ENCODE measurements at places on chromosomes 12 and 14.

DNA sequence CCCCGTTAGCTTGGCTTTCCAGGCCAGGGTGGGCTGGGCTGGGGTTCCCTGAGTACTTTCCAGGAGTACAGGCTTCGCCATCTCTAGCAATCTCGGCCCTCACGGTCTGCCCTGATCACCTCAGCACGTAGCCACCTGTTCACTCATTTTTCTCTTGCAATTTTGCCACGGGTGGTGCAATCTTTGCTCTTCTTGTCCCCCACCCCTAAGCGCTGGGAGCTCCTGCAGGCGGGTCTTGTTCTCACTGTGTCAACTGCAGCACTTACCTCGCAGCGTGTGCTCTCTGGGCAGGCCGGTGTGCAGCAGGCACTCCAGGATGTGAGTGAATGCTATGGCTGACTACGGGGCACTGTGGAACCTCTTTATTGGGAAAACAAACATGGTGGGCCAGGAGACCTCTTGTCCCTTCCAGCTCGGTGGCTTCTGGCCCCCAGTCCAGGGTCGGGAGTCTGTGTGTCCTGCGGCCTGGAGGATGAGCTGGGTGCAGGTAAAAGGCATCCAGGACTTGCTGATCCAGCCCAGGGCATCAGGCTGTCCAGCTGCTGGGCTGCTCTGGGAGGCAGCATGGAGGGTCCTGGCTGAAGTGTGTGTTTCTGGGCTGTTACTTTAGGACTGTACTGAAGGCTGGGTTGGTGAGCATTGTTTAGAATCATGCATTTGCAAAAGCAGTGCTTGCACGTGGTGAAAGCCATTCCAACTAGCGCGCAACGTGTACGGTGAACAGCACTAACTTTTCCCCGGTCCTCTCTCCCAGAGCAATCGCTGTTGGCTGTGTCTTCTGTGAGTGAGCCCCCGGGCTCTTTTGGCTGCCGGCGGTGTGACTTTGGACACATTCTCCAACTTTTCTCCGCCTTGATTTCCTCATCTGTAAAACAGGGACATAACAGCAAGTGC, 1.5 kb upstream of the ULK1 start:
- H3K4me1 ChIP-seq, result peaks cover 10% of the 10 kb centered on the region
- H3K4me3 ChIP-seq, result no peak overlapping the region
- no peaks in the 10 kb centered on the region for H3K36me3 ChIP-seq
- DNase-seq, result no peak
- no peaks in the 10 kb centered on the region for H3K27me3 ChIP-seq
- no peak overlapping the region for H3K27ac ChIP-seq

GRCh38 chr12:49503674-49504180, 35.1 kb upstream of the KCNH3 start:
- H3K4me1 ChIP-seq, result peaks cover 8% of the 10 kb centered on the region
- H3K27me3 ChIP-seq, result no peaks in the 10 kb centered on the region
- no peak overlapping the region for H3K4me3 ChIP-seq
- no peak for DNase-seq
- peaks cover 5% of the 10 kb centered on the region for H3K36me3 ChIP-seq
- H3K27ac ChIP-seq, result no peak overlapping the region

DNA sequence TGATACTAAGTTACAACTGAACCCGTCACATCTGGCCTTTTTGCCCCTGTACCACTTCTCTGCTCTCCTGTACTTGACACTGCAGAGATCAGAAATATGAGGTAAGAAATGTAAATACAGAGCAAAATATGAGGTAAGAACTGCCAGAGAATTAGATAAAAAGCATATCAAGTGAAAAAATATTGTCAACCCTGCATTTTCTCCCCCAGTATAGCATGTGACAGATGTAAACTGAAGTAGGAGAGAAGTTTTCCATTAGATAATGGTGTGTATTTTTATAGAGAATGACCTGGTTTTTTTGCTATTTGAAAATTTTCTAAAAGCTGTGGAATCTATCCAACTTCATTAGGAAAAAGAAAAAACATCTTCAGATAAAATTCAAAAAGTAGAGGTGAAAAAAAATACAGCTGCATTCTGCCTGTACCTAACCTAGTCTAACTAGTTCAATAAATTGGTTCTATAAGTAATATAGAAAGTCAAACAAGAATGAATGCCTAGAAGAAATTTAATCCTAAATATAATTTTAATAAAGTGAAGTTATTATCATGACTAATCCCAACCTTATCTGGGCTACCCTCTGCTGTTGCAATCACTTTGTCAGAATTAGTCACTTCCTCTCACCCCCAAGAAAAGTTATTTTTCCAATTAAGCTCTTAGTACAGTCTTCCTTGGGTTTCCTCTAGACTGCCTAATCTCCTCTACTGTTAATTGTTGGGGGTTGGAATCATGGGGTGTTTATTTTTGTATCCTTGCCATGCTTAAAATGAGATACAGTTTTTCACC, 210.0 kb downstream of the RASSF9 start:
- no peaks in the 10 kb centered on the region for H3K36me3 ChIP-seq
- H3K27me3 ChIP-seq, result no peaks in the 10 kb centered on the region
- H3K27ac ChIP-seq, result no peak overlapping the region

DNA sequence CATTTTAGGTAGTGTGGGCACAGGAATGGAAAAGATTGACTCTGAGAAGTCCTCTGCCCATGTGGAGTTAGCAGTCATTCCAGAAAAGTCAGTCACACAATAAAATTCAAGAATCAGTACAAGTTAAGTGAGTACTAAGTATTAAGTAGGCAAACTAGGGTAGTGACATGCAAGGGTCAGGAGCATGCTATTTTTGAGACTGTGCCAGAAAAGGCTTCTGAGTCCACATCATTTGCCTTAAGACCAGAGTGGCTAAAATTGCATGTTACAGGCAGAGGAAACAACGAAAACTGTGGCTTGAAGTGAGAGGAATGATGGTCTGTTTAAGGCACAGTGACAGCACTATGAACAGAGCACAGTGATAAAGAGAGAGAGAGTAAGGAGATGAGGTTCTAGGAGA, 108.9 kb downstream of the SLC6A15 start:
- no peaks in the 10 kb centered on the region for H3K36me3 ChIP-seq
- no peaks in the 10 kb centered on the region for H3K27me3 ChIP-seq
- H3K4me3 ChIP-seq, result no peak overlapping the region
- no peak for DNase-seq
- no peaks in the 10 kb centered on the region for H3K4me1 ChIP-seq

- no peak overlapping the region for H3K4me3 ChIP-seq
- H3K4me1 ChIP-seq, result no peaks in the 10 kb centered on the region
- no peak for DNase-seq
Measured at GRCh38 chr12:74381958-74382357, 155.7 kb upstream of the ATXN7L3B start.

- peaks cover 21% of the 10 kb centered on the region for H3K4me1 ChIP-seq
- no peak for DNase-seq
- H3K36me3 ChIP-seq, result no peaks in the 10 kb centered on the region
- no peak overlapping the region for H3K27ac ChIP-seq
Measured at GRCh38 chr12:123441523-123442164, 5.2 kb upstream of the RILPL2 start.

- peaks cover 2% of the 10 kb centered on the region for H3K27me3 ChIP-seq
- DNase-seq, result no peak
- H3K4me3 ChIP-seq, result peak overlapping the region; percentile 91
- peaks cover 66% of the 10 kb centered on the region for H3K4me1 ChIP-seq
- peaks cover 12% of the 10 kb centered on the region for H3K36me3 ChIP-seq
Measured at GRCh38 chr14:71322655-71323250, 415.5 kb downstream of the PCNX1 start.

- H3K4me1 ChIP-seq, result peaks cover 14% of the 10 kb centered on the region
- H3K27me3 ChIP-seq, result peaks cover 2% of the 10 kb centered on the region
- H3K27ac ChIP-seq, result no peak overlapping the region
- peaks cover 2% of the 10 kb centered on the region for H3K36me3 ChIP-seq
- no peak for DNase-seq
- no peak overlapping the region for H3K4me3 ChIP-seq
Measured at GRCh38 chr12:67795236-67795635, 146.7 kb downstream of the DYRK2 start.

DNA sequence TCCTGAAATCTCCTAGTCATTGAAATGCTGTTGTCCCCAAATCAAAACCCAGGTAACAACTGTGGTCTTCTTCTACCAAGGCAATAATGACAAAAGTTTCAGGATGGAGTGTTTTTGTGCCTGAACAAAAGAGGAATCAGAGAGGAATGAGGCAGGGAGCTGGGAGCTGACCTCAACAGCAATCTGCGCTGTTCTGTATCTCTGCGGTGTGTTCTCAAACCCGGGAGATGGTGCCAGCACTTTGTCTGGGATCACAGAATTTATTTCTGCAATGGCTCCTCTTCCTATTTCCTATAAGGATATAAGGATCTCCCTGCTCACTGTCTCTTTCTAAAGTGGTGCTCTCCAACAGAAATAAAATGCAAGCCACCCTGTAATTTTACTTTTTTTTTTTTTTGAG, 449 bp upstream of the GLT8D2 start:
- no peak for DNase-seq
- peak overlapping the region; percentile 55 for H3K4me3 ChIP-seq
- peaks cover 8% of the 10 kb centered on the region for H3K4me1 ChIP-seq
- H3K27me3 ChIP-seq, result peaks cover 48% of the 10 kb centered on the region
- no peaks in the 10 kb centered on the region for H3K36me3 ChIP-seq

- no peak overlapping the region for H3K27ac ChIP-seq
- no peaks in the 10 kb centered on the region for H3K27me3 ChIP-seq
- H3K4me1 ChIP-seq, result no peaks in the 10 kb centered on the region
Measured at GRCh38 chr12:79397609-79398008, 293.2 kb downstream of the PAWR start.

- peaks cover 4% of the 10 kb centered on the region for H3K27me3 ChIP-seq
- no peak overlapping the region for H3K27ac ChIP-seq
- peak; percentile 38 for DNase-seq
Measured at GRCh38 chr12:108495054-108495453, 20.0 kb upstream of the FICD start.

DNA sequence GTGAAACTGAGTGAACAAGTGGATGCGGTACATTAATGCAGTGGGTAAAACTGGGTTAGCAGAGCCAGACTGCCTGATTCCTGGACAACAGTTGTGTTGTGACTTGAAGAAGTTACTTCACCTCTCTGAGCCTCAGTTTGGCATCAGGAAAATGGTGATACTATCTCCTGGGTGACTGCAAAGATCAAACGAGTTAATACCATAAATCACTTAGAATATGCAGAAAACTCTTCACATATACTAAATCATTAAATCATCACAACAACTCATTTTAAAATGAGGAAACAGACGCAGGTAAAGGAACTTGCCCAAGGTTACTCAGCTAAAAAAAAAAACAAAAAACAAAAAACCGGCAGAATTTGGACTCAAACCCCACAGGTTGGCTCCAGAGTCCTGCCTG, 811 bp downstream of the MTERF2 start:
- no peaks in the 10 kb centered on the region for H3K27me3 ChIP-seq
- H3K36me3 ChIP-seq, result peaks cover 27% of the 10 kb centered on the region
- no peak for DNase-seq
- peaks cover 47% of the 10 kb centered on the region for H3K4me1 ChIP-seq
- peak overlapping the region; percentile 86 for H3K4me3 ChIP-seq

DNA sequence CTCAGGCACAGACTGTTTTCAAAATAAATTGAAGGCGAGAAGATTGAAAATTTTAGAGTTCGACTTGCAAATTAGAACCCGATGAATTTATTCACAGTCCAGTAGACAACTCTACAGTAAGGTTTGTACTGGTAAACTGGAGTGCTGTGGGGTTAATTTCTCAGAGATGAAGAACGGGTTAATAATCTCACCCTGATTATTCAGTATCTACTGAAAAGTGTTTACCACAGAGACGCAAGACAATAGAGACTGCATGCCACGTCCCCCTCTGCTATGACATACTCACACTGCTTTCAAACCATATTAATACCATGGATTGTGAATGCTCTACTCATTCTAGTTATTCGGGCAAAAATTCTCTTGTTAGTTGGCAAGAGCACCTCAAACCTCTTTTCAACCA, 36.1 kb downstream of the CFL2 start:
- H3K27ac ChIP-seq, result no peak overlapping the region
- peaks cover 3% of the 10 kb centered on the region for H3K4me1 ChIP-seq
- no peak for DNase-seq
- no peak overlapping the region for H3K4me3 ChIP-seq
- H3K27me3 ChIP-seq, result no peaks in the 10 kb centered on the region

DNA sequence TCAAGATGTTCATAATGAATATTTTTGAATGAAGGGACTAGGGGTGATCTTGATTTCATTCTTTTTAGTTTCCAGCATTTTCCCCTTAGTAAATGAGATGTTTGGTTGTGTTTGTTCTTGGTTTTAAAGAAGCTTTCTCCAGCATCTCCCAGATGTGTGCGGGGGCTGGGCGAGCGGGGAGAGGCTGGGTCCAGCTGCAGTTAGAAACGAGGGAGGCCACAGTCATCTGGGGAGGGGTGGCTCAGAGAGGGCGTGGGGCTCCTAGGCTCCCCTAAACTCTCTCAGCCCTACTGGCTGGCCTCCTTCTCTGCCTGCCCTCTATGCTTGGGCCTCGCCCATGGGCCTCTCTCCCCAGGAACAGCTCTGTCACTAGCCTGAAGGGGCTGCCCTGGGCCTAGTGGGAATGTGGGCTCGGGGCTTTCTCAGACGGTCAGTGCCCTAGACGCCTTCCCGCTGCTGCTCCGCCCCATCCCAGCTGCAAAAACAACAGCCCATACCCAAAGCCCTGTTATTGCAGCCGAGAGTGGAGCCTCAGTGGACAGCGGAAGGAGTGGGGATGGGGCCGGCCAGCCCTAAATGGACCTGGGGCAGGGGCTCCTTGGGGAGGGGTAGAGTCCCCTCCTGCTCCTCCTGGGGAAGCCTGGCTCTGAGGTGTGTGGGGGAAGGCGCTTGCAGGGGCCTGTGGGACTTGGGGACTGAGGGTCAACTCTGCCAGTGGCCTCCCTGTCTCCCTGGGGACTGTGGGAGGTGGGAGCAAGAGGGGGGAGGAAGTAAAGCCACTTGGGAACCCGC, 18.3 kb upstream of the EIF2B2 start:
- no peaks in the 10 kb centered on the region for H3K4me1 ChIP-seq
- H3K4me3 ChIP-seq, result no peak overlapping the region
- no peak overlapping the region for H3K27ac ChIP-seq
- H3K36me3 ChIP-seq, result no peaks in the 10 kb centered on the region

DNA sequence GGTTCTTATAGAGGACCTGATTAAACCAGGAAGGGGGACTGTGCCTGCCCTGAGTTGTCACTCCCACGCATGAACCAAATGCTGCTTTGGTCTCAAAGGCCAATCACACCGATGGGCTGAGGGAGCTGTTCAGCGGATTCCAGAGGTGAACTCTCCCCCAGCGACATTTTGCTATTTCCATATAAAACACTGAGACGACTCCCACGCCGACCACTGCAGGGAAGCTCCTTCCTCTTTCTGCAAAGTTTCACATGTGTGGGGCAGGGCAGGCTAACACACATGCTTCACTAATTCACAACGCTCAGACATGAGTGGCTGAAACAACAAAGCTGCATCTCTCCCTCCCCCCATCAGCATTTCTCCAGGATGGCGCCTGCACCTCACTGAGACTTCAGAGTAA, 37.8 kb upstream of the TMEM132D start:
- DNase-seq, result no peak
- peaks cover 3% of the 10 kb centered on the region for H3K36me3 ChIP-seq
- H3K4me1 ChIP-seq, result no peaks in the 10 kb centered on the region
- H3K4me3 ChIP-seq, result no peak overlapping the region
- no peaks in the 10 kb centered on the region for H3K27me3 ChIP-seq
- H3K27ac ChIP-seq, result no peak overlapping the region

DNA sequence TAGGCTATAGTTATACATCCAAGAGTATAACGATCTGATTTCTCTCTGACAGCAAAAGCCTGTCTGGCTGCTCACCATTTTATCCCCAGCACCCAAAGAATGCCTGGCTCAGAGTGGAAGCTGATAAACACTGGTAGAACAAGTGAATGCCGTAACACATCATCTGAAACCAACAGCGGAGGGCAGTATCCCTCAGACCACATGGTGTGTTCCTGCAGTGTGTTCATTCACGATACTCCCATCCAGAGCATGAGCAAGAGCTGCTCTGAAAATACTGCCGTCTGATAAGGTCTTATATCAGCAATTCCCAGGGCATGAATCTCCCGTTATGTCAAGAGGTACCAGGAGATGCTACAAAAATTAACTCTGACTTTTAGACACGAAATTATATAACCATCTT, 95.9 kb downstream of the TTC7B start:
- no peaks in the 10 kb centered on the region for H3K27me3 ChIP-seq
- no peaks in the 10 kb centered on the region for H3K36me3 ChIP-seq

Data from activated naive CD8-positive, alpha-beta T cell treated with anti-CD3 and anti-CD28 coated beads, Interleukin-2, amount 50 U/mL, for 24 hours (primary cell).